ENCODE measurements at places on chromosomes 4 and X.

DNA sequence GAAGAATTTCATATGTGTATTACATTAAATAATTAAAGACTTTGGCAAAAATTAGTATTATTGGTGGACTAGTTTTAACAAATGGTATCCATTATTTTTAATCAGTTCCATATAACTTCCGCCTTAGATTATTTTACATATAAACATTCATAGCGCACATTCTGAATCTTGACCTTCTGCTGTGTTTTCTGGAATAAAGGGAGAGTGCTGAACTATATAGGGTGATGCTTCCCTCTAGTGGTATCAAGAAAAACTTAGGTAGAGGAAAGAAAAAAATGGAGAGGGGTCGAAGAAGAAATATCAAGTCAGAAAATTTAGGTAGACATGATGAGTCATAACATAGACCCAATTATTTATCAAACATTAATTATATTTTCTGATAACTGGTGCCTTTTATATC is 155.6 kb upstream of the PACRGL start:
- peak; percentile 63 for DNase-seq

DNA sequence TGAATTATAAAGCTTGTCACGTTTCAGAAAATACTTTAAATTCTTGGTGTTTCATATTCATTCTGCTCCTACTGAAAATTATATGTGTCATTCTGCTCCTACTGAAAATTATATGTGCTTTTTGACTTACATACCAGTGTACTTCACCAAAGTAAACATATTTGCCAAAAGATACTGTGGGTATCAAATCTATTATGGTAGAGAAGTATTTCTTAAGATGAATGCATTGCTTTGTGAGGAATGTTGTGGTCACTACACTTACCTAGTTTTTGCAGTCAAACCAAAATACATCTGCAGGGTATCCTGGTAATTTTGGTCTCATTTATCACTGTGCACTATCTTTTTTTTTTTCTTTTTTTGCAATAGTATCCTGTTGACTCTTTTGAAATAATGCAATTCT is 287.7 kb upstream of the MAD2L1 start:
- DNase-seq, result no peak

GRCh38 chr4:185559915-185560281 is 24.6 kb upstream of the PDLIM3 start:
- DNase-seq, result peak; percentile 81

GRCh38 chr4:16109256-16109655 is 25.4 kb upstream of the PROM1 start:
- DNase-seq, result no peak

DNA sequence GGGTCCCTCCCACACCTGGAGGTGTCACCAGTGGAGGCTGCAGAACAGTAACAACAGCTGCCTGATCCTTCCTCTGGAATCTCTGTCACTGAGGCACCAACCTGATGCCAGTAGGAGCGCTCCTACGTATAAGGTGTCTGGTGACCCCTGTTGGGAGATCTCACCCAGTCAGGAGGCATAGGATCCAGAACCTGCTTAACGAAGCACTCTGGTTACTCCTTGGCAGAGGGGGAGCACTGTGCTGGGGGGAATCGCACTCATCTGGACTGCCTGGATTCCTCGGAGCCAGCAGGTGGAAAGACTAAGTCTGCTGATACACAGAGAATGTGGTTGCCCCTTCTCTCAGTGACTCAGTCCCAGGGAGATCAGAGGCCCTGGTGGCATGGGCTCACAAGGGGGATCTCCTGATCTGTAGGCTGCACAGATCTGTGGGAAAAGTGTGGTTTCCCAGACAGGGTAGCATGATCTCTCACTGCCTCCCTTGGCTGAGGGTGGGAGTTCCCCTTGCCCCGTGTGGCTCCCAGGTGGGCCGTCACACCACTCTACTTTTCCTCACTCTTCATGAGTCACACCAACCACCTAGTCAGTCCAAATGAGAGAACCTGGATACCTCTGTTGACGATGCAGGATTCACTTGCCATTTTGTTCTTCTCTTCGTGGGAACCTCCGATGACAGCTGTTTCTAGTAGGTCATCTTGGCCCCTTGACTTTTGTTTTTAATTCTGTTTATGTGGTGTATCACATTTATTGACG is 305.9 kb downstream of the IDS start:
- no peak for DNase-seq

DNA sequence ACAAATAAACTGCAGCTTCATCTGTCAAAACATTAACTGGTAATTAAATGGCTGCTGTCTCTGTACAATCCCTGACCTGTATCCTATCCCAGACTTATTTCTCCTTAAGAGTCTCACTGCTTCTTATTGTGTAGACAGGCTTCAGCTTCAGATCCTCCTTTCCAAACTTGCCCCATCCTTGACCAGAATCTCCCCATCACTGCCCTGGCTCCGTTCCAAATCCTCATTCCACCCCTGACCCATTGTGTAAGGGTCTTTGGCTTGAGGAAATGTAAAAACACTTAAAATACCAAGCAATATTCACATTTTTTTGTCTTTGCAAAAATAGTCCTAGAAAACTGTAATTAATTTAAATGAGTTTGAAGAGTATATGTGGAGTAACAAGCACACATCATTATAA is 152.6 kb upstream of the VEGFC start:
- DNase-seq, result no peak

GRCh38 chr4:39205000-39205399 is 22.7 kb downstream of the WDR19 start:
- no peak for DNase-seq
